ENCODE measurements at places on chromosomes 2 and 18.
A peak's percentile ranks its signal among the peaks of the same experiment; 100 is the strongest.

- DNase-seq: no peak
Observed at GRCh38 chr2:144715992-144716391, 196.1 kb upstream of the ZEB2 start.

DNA sequence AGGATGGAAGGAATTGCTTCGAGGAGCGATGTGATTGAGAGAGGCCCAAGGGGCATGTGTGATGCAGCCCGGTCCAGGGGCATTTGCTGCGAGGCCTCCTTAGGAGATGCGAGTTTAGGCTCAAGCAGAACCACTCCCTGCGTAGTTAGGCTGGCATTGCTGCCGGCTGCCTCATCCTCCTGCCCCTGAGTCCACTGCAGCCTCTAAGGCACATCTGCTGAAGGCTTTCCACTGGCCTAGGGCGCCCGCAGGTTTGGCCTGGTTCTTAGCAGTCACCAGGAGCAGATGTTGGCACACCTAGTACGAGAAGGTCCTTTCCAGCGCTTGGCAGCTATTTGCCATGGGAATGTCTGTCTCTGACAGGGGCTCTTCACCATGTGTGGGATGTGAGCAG is 20.7 kb downstream of the INPP5D start:
- no peak for DNase-seq

DNA sequence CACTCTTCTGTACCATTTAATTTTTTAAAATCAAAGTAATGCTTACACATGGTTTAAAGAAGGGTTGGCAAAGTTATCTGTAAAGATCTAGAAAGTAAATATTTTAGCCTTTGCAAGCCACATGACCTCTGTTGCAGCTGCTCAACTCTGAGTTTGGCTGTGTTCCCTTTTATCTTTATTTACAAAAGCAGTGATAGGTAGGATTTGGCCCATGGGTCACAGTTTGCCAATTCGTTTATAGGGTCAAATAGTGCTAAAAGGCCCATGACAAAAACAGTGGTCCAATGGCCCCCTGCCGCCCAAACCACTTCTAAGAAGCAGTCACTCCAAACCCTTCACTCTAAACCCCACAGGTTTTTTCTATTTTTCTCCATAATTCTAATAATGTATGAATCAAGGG is 124.8 kb downstream of the PARD3B start:
- no peak for DNase-seq

DNA sequence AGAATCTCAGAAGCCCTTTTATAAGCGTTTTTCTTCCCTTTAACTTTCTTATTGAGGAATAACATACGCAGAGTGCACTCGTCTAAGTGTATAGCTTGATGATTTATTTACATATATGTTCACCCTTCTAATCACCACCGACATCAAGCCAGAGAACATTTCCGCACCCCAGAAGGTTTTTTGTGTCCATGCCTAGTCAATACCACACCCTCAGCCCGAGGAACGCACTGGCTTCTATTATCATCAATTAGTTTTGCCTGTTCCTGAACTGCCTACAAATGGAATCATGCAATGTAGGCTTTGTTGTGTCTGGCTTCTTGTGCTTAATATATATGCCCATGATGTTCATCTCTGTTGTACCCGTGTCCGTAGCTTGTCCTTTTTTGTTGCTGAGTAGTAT is 27.7 kb downstream of the SDC1 start:
- no peak for DNase-seq

DNA sequence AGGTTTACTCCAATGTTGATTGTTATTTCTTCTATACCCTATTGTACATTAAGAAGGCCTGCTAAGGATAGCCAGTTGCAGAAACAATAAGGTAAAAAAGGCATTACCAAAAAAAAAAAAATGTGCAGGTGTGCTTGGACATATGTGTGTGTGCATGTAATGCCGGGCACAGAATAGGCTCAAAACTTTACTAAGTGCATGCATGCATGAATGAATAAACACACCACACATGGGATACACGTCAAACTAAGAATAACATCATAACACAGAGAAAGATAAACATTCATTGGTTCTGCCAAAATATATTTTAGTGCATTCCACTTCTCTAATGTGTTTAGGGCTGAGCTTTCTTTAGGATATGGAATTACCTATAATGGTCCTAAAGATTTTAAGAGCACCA is 298.2 kb downstream of the TCF4 start:
- no peak for DNase-seq

DNA sequence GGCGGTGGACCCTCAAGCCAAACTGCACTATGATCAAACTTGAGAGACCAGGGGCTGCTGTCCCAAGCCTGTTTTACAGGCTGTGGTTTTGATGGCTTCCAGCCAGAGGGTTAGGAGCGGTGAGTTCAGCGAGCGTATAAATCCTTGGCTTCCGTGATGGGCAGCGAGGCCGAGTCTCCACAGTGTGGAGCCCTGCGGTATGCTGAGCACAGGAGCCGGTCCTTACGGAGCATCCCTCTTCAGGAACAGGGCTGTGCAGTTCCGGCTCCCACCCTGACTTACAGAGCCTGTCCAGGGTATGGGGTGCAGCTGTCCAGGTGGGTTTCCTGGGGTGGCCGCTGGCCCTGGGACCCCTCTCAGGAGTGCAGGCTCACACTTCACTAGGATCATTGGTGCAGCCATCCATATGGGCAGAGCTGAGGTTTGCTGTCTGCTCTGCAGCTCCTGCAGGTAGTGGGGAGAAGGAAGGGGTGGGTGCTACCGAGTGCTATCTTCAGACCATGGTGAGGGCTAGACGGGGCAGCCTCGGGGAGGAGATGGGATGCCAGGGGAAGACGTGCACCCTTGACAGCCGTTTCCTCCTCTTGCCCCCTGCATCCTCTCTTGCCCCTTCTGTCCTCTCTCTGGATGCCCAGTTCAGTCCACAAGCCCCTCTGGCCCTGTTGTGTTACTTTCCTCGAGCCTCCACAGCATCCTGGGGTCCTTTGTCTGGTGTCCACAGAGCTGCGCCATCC is 104.3 kb downstream of the FAM210A start:
- DNase-seq: no peak

DNA sequence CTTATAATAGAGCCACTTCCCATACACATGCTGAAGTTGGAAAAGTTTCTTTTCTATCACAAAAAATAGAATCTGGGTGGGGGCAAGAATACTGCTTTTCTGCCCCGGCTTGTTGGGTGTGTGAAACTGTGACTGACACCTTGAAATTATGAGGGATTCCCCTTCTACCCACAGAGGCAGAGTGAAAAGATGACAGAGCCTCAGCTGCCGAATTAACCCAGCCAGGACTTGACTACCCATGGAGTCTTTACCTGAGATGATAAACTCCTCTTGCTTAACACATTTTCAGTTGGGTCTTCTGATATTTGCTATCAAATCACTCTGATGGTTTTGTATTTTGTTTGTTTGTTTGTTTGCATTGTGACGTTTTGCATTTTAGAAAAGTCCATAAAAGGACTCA is 66.0 kb upstream of the PMAIP1 start:
- DNase-seq: no peak

- DNase-seq: no peak
Observed at GRCh38 chr2:20483194-20483895, 36.5 kb downstream of the RHOB start.

GRCh38 chr2:165141601-165142354 is 62.1 kb downstream of the SCN3A start:
- peak; percentile 6 for DNase-seq

- no peak for DNase-seq
Observed at GRCh38 chr2:48397846-48398245, 132.1 kb upstream of the STON1 start.

DNA sequence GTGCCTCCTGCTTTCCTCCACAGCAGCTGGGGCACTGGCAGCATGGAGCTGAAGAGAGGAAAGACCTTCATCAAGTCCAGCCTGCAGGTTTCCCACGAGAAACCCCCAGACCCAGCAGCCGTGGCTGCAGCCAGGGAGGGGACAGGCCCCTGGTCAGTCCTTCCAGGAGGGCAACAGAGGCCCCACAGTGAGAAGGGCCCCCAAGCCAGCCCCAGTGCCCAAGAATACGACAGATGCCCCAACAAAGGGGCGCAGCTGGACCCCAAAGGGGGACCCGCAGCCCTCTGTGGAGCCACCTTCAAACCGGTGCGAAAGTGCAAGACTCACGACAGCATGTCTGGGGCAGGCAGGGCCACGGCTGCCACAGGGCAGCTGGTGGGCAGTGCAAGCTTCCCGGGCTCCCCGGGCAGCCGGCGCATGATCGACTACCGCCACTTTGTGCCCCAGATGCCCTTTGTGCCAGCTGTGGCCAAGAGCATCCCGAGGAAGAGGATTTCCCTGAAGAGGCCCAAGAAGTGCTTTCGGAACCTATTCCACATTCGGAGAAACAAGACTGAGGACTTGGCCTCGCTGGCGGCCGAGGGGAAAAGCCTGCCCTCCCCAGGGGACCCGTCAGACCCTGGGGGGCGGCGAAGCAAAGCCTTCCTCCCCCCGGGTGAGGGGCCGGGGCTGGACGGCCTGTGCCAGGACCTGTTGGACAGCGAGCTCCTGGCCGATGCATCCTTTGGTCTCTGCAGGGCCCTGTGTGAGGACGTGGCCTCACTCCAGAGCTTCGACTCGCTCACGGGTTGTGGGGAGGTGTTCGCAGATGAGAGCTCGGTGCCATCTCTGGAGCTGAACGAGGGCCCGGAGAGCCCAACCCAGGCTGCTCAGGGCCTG is 6.9 kb downstream of the AMER3 start:
- DNase-seq: no peak

DNA sequence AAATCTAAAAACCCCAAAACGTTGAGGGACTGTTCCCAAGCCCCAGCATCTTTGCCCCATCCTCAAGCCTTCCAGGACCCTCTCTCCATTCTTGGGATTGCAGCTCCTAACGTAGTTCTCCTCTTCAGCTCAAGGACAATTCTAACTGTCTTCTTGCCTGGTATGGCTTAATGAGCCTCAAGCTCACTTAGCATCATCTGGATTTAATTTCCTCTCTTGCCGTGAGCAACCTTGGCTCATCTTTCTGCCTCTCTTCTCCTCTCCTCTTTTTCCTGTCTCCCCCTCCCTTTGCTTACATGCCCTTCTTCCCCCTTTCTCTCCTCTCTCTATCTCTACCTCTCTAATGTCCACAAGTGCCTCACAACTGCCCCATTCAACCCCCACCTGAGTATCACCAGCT is 44.2 kb downstream of the TACR1 start:
- DNase-seq: no peak

DNA sequence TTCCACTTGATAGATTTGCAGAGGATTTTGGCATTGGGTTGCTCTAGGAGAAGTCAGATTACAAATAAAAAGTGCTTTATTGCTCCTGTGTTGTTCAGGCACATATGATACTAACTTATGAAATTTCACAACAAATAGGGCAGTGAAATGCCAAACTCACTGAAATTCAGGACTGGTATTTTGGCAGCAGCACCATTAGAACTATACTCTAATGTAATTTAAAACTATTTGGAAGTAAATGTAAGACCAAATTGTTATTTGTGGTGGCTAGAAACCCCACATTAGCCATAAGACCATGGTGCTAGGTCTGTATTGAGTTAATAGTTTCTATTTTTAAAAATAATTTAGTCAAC is 57.2 kb downstream of the SPTBN1 start:
- DNase-seq: no peak

DNA sequence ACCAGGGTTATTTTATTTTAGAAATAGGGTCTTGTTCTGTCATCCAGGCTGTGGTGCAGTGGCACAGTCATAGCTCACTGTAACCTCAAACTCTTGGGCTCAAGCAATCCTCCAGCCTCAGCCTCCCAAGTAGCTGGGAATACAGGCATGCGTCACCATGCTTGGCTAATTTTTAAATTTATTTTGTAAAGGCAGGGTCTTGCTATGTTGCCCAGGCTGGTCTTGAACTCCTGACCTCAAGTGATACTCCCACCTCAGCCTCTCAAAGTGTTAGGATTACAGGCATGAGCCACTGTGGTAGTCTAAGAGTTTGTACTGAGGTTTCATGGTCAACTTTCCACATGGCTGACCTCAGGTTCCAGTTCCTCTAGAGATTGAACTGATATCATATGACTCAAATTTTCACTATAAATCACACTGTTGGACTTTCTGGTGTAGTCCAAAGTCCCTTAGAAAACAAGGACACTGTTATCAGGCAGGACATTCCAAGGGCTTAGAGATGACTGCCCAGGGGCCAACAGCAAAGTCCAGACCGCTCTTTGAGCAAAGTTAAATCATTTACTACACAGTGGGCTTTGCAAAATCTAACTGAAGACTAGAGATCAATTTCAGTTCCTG is 82.0 kb upstream of the MEX3C start:
- DNase-seq: no peak

- no peak for DNase-seq
Observed at GRCh38 chr18:78213361-78213994, 766.1 kb upstream of the SALL3 start.

Data from epithelial cell of esophagus (primary cell).